ENCODE measurements at places on chromosomes 3 and 15.

DNA sequence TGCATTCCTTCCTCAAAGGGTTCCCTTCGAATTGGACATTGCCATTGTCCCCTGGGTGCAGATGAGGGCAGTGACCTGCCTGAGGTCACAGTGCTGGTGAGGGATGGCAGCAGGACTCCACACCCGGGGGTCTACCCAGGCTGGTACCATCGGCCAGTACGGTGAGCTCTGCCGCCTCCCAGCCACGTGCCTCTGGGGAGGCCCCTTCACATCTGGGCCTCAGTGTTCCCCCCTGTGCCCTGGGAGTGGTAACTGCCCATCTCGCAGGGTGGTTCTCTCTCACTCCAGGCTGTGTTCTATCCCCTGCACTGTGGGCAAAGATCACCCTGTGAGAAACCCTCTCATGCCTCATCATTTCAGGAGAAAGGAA lies 99.4 kb upstream of the IQSEC1 start:
- DNase-seq, result no peak

GRCh38 chr3:156142702-156143101 lies 22.3 kb downstream of the KCNAB1 start:
- DNase-seq, result no peak

- DNase-seq, result peak; percentile 33
Measured at GRCh38 chr3:172752651-172753050, 2.1 kb downstream of the ECT2 start.

DNA sequence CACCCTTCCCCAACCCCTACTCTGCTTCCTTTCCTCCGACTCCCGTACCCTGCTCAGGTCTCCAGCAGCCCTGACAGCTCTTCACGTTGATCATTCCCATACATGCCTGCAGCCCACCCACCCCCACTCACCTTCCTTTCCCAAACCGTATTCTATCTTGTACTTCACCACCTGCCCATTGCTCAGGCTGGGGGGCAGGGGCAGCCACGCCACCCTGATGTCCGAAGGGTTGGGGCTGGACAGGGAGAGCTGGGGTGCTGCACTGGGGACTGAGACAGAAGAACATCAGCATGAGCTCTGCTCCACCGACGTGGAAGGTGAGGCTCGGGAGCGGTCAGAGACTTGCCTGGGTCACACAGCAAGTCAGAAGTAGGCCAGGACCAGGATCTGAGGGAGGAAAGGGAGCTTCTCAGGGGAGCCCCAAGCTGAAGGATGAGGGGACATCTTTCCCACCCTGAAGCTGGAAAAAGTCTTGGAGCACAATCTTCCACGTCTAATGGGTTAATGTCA lies 16.5 kb upstream of the IGDCC3 start:
- no peak for DNase-seq

GRCh38 chr3:141096164-141096563 lies 45.0 kb downstream of the SPSB4 start:
- DNase-seq, result no peak

GRCh38 chr15:90463381-90463780 lies 66.3 kb upstream of the CRTC3 start:
- no peak for DNase-seq

GRCh38 chr3:19931180-19931692 lies 2.8 kb downstream of the EFHB start:
- peak; percentile 2 for DNase-seq

DNA sequence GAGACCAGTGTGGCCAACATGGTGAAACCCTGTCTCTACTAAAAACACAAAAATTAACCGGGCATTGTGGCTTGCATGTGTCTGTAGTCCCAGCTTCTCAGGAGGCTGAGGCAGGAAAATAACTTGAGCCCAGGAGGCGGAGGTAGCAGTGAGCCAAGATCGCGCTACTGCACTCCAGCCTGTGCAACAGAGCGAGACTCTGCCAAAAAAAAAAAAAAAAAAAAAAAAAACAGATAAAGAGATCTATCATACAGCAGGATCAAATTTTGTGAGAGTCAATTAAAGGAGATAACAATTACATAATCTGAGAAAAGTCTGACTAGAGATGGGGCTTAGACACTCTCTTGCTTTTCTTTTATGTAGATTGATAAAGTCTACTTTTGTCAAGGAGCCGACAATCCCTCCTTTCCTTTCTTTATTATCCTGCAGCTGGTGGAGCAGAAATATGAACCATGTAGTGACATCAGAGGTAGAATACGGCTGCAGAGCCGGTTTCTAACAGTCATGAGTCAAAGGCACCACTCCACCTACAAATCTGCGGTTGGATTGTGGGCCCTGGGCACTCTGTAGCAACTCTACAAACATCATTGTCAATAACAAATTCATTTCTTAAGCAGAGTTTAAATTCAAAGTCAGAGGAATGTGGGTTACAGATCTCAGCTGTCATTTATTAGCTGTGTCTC lies 9.0 kb downstream of the C2CD4A start:
- DNase-seq, result no peak

- DNase-seq, result no peak
Measured at GRCh38 chr15:62549345-62549970, 384.4 kb upstream of the C2CD4B start.

- no peak for DNase-seq
Measured at GRCh38 chr15:73575636-73576247, 57.4 kb downstream of the NPTN start.

GRCh38 chr3:99638167-99638948 lies at the start of gene COL8A1:
Gene COL8A1 (plus strand): TSS chr3:99638594. CDS start chr3:99790683, 152,089 bp downstream.
- DNase-seq, result no peak

- no peak for DNase-seq
Measured at GRCh38 chr3:156472684-156473083, 82.2 kb downstream of the SSR3 start.

- no peak for DNase-seq
Measured at GRCh38 chr3:31180274-31180673, 285.8 kb upstream of the GADL1 start.

- no peak for DNase-seq
Measured at GRCh38 chr3:27568393-27568792, 84.2 kb upstream of the SLC4A7 start.

- DNase-seq, result no peak
Measured at GRCh38 chr3:156533205-156533604, 21.7 kb downstream of the SSR3 start.

DNA sequence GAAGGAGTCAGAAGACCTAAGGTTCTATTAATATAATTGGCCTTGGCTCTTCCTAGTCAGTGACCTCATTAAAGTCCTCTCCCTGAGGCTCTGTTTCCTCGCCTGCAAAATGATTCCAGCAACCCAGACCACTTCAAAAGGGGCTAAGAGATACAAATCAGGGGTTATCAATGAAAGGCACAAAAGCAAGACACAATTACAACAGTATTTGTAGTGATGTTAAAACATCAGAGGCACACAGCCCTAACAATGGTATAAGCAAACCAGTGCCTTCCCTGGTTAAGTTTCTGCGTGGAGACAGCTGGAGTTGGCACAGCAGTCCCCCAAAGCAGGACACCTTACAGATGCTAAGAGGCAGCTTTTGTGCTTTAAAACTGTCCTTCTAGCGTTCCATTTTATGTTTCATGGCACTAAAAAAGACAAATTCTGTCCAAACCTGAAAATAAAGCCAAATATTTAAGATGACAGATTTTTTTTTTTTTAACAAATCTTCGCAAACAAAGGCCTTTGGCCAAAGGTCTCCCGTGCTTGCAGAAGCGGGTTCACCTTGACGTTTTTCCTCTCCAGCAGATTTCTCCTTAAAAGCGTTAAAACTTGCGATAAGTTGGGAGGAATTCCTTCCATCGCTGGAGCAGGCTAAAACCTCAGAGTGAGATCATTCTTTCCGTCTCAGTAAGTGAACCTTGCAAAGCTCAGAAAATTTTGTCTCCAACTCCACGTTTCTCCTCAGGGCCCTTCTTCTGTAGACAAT lies 999 bp downstream of the ZNF280D start:
- DNase-seq, result no peak

DNA sequence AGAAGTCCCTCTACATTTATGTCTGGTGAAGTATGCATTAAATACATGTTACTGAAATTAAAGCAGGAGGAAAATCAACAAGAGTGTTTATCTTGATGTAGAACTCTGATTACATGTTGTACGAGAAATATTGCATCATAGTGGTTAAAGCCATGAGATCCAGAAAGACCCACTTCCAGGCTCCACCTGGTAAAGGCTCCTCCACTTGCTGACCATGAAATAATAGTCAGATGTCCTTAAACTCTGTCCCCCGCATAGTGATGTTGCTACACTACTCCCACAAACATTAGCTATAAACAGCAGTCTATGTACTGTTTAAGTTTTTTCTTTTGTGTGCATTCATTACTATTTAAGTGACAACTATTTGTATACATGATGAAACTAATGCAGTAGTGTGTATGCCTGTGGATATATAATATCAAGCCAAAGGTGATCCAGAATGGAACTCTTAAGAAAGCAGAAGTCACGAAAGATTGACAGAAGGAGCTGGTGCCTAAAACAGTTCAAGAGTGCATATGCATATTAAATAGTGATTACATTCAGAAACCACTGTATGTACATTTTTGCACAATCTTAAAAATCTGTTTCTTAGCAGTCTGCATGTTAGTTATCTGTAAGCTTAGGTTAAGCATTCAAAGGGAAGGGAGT lies 264.4 kb upstream of the KCNMB2 start:
- no peak for DNase-seq

GRCh38 chr3:52430416-52430810 lies 14.5 kb downstream of the SEMA3G start:
- no peak for DNase-seq

GRCh38 chr3:170440344-170440743 lies 21.7 kb downstream of the CLDN11 start:
- DNase-seq, result no peak

DNA sequence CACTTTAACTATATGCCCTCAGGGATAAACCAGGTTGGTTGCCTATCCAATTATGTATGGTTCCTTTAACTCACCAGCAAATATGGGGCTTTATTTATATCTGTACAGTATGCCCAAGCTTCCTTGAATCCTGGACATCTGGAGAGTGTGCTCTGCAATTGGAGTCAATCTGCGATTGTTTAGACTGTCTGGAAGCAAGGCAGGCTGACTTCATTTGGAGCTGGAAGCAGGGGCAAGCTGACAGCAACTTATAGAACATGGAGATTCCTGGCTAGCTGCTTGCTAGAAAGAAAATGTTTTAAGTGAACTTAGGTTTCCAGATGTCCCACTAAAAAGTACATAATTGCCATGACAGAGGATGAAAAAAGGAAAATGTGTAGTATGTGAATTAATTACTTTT lies 63.7 kb upstream of the TPRG1 start:
- no peak for DNase-seq

DNA sequence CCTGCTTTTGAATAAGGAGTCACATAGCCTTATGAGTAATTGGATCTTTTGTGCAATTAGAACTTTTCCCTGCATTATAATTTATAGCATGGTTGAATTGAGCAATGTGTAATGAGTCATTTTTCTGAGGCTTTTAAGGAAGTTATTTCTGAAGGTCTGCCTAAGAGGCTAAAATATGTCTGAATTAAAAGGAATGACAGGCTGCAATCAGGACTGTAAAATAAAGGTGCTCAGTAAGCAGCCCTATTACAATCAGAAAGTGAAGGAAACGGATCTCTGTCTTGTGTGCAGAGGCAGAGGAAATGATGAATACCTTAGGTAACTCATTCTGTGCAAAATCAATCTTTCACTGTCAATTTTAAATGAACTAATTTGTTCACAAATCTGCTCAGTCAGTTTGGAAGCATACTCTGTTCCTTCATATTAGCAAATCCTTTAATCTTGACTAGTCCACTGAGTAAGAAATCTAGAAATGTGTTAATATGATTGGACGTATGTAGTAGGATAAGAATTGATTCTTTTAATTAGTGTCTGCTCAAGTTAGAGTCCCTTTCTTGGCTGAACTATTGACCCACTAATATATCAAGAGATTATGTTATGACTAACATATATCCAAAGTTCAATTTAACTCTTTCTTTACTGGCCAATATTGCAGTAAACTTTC lies 290.1 kb downstream of the ZIC1 start:
- DNase-seq, result no peak

GRCh38 chr3:46848271-46849044 lies 14.8 kb downstream of the MYL3 start:
- no peak for DNase-seq

- DNase-seq, result no peak
Measured at GRCh38 chr15:74897300-74897701, 7.5 kb downstream of the MPI start.

GRCh38 chr15:48040166-48040817 lies 80.5 kb upstream of the SLC24A5 start:
- DNase-seq, result no peak

DNA sequence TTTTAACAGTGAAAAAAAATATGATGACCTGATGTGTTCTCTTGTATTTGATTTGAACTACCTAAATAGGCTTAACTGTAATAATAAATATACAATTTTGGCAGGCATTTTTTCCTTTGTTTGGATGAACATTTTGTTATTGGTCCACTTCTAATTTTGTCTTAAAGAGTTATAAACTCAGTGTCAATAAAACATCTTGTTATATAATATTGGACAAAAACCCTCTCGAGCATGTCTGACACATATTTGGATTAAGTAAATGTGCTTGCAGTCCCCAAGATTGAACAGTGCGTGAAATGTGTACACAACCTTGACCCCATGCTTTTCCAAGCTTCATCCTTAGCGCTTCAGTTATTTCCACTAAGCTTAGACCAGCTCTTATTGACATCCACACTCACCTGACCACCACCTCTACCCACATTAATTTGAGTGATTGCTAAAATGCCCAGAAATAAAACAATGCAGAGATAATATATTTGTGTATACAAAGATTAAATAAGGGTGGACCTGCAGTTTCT lies 131.7 kb upstream of the ZBED2 start:
- DNase-seq, result no peak

DNA sequence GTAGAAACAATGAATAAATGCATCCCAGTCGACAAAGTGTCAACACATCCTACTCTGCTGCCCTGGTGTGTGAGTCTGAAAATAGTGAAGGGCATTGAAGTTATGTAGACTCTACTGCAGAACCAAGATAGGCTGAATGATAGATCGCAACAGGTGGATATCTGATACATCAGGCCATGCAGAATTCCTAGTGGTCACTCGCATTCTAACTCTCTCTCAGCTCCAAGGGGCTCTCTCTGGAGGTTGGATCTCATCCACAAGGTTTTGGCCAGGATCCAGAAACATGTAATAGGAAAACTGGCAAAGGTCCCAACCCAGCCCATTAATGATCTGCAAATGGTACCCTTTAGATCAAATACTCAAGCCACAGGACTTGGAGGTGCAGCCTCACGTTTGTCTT lies 514.1 kb downstream of the MAGI1 start:
- no peak for DNase-seq

- DNase-seq, result no peak
Measured at GRCh38 chr3:28576614-28577200, 228.1 kb upstream of the AZI2 start.

GRCh38 chr15:38225381-38225780 lies 27.3 kb upstream of the SPRED1 start:
- DNase-seq, result no peak

- peak; percentile 34 for DNase-seq
Measured at GRCh38 chr3:48952510-48953118, 34.0 kb downstream of the ARIH2 start.

GRCh38 chr3:112381673-112382542 lies 49.0 kb downstream of the CD200 start:
- DNase-seq, result no peak
